M059J (cell line): ENCODE measurements at places on chromosomes 5 and 9.

DNA sequence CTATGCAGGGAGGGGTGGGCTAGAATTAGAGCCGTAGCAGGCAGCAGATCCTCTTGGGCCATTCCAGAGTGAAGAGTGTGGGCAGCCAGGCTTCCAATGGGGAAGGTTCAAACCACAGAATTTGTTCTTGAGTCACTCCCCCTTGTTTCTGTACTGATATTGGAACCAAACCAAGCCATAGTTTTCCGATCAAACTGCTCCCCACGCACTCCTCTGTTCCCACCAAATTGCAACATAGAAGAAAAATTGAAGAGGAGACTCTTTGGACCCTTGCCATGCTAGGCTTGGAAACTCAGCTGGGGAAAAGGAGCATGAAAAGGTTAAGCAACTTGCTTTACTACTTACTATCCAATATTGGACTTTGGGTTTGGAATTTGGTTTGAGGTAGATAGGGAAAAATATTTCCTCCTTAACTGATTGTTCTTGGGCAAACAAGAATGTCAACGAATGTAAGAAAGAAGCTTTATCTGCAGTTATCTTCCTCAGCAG is 165.8 kb upstream of the NR3C1 start:
- DNase-seq, result no peak

DNA sequence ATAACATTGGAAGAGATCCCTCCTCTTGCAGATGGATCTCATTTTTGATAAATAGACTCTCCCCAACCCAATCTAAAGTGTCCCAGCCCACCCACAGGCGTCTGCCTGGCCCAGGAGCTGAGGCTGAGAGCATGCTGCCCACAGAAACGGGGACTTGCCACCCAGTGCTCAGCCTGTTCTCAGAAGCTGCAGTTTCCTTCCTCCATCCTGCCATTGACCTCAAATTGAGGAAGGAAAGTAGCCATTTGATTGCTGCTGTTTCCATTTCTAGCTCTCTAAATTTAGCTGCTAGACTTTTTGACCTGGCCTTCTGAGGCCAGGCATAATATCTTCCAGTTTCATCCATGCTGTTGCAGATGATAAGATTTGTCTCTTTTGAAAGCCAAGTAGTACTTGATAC is 31.1 kb upstream of the FRMD3 start:
- no peak for DNase-seq

- DNase-seq, result no peak
Measured at GRCh38 chr9:7909537-7909936, 110.0 kb upstream of the DMAC1 start.

GRCh38 chr9:96394832-96395496 is 11.5 kb upstream of the SLC35D2 start:
- no peak for DNase-seq

DNA sequence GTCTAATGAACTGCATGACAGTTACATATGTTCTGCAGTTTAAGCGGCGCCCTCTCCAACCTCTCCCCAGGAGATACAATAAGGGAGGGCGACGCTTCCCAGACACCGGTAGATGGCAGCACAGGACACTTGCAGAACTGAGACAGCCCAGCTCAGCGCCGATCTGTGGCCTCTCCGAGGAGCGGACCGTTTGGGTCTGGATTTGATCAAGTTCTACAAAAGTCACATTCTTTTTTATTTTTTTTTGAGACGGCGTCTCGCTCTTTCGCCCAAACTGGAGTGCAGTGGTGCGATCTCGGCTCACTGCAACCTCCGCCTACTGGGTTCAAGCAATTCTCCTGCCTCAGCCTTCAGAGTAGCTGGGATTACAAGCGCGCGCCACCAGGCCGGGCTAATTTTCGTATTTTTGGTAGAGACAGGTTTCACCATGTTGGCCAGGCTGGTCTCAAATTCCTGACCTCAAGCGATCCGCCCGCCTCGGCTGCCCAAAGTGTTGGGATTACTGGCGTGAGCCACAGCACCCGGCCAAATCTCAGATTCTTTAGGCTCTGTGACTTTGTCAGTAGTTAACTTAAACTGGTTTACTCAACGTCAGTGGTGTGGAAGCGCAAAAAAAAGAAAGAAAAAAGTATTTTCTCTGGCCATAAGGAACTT is 1.4 kb upstream of the ATOSB start:
- peak; percentile 95 for DNase-seq

DNA sequence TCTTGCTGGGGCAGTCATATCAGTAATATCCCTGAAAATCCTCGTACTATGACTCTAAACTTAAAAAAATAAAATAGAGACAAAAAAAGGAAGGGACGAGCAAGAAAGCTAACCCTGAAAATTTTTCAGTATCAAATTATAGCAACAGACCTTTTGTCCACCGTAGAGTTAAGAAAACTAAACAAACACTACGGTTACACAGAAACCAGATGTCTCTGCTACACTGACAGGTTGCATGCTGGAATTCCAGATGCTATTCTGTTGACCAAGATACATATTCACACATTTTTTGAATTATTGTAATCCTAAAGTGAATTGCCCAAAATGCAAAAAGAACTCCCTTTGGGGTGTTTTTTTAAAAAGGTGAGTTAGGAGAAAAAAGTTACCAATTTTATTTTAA is 66.9 kb upstream of the SELENOP start:
- no peak for DNase-seq

GRCh38 chr5:132459031-132459982 is 31.3 kb downstream of the IRF1 start:
- peak; percentile 95 for DNase-seq

- DNase-seq, result no peak
Measured at GRCh38 chr5:67561151-67561932, 364.7 kb upstream of the CD180 start.

- peak; percentile 30 for DNase-seq
Measured at GRCh38 chr5:147482706-147483180, 27.1 kb downstream of the DPYSL3 start.

- peak; percentile 80 for DNase-seq
Measured at GRCh38 chr9:20593537-20593936, 28.8 kb downstream of the MLLT3 start.

DNA sequence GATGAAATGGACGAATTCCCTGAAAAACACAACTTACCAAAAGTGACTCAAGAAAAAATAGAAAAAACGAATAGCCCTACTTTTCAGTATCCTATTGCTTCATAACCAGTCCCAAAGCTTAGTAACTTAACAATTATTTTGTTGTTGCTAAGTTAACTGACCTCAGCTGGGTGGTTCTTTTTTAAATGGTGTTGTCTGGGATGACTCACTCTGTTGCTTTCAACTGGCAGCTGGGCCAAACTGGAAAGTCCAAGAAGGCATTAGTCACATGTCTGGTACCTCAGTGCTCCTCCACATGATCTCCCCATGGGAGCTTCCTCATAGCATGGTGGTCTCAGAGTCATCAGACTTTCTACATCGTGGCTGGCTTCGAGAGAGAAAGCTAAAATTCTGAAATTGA is 47.8 kb upstream of the ADAMTS2 start:
- DNase-seq, result peak; percentile 59

DNA sequence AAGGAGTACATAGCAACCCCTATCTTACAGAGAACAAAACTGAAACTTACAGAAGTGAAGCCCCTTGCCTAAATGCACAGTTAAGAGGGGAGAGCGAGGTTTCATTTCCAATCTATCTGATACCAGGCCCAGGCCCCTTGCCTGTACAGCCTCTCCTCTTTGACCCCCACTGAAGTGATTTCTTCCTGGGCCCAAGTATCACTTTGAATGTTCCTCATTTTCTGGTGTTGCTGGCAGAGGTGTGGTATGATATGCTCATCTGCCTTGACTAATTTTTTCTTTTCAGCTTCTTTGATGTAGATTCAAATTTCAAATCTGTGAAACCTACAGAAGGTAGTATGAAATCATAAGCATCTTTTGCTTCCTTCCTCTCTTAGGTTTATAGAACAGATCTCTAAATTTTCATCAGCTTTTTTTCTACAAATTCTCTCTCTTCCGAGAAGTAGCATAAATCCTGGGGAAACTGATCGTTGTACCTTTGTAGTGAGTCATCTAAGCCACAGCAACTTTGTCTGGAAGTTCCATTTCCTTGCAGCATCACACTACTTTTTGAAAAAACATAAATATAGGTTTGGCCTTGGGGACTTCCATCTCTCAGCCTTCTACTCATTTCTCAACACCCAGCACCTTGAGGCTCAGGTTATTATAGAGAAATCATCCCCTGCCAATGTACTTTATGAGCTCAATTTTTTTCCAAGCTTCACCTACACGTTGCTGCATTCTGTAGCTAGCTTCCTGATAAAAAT is 402.4 kb upstream of the PTGER4 start:
- DNase-seq, result peak; percentile 10

DNA sequence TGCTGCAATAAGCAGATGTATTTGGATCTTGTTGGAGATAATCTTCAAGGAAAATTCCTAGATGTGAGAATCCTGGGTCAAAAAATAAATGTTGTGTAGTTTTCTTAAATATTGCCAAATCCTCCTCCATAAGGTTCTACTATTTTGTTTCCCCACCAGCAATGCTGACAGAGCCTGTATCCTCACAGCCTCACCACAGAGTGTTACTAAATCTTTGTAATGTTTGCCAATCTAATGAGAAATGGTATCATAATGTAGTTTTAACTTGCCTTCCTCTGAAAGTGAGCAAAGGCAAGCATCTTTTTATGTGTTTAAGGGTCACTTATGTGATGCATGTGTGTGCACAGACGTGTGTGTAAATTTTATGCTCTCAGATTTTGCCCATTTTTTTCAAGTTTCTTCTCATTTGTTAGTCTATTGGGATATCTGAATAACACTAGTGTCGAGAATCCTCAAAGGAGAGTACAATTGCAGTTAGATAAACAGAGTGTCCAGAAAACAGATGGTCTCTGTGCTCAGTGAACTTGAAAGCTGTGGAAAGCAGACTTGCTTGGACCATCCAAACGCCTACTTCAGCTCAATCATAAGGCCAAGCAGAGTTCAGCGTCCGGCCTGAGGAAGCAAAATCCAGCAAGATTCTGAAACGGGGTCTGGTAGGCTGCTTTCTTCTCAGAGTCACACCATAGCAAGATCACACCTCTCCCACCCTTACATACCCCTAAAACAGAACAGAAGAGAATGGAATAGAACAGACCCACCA is 35.7 kb upstream of the UGT3A1 start:
- DNase-seq, result no peak

- DNase-seq, result no peak
Measured at GRCh38 chr5:35543408-35543807, 74.3 kb upstream of the SPEF2 start.

DNA sequence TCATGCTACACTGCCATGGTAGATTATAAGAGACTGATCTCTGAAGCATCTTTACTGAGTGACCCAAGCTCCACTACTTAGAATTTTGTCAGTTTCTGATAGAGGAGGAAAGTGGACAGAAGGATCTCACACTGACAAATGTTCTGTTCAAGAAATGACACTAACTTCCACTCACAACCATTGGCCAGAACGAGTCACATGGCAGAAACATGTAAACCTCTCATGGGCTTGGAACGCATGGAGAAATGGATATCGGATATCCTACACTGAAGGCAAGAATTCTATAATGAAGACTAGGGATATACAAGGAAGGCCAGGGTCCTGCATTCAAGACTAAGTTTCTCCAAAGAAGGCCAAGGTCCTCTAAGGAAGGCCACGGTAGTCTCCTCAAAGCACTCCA is 31.1 kb downstream of the EGFLAM start:
- DNase-seq, result no peak

GRCh38 chr5:56490971-56491468 is 257.9 kb upstream of the ANKRD55 start:
- no peak for DNase-seq

GRCh38 chr9:91071184-91071990 is 269.8 kb downstream of the SYK start:
- peak; percentile 87 for DNase-seq

GRCh38 chr9:35508069-35508468 is 18.2 kb downstream of the RUSC2 start:
- no peak for DNase-seq

DNA sequence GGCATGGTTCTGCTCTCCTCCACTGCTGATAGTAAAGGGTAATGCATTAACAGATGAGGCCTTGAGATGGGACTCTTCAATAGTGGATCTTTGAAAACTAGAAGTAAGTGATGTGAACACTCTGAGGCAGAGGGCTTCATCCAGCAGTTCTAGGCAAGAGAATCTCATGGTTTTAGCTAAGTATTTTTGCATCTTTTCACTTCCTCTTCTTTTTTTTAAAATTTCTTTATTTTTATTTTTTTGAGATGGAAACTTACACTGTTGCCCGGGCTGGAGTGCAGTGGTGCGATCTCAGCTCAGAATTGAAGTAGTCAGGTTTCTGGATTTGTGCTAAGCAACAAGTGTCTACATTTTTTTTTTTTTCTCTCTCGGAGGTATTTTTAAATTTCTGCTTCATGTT is 101.9 kb downstream of the MTRR start:
- DNase-seq, result no peak

- DNase-seq, result no peak
Measured at GRCh38 chr9:109278848-109279247, 42.0 kb downstream of the EPB41L4B start.

DNA sequence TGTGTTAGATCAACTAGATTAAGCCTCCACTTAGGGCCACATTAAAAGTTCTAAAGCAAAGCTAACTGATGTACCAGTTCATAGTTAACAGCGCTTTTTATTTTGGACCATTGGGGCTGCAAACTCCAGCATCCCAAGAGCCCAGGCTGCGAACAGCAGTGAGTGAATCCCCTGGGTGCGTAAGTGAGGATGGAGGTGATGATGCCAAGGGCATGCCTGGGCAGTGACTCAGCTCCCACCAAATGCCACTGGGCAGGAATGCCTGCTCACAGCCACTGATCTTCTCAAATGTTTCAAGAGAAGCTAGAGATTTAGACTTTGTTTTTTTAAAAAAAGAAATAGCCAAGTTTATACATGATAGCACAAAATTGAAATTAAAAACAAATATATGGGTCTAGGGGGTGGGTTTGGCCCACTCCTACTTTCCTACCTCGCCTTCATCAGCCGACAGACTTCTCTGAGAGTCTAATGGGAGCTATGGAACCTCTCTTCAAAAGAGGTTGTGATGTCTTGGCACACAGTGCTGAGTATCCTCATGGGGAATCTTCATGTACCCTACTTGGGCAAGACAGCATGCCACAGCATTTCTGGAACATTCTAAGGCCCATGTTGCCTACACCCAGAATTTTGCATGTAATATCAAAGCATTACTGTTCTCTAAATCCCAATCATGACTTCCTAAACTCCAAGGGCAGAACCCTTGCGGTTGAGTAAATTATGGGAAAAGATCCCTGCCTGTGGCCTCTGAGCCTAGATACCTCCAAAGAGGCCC is 398.1 kb downstream of the EBF1 start:
- DNase-seq, result peak; percentile 86

GRCh38 chr5:37121465-37121864 is 127.7 kb downstream of the CPLANE1 start:
- DNase-seq, result no peak

DNA sequence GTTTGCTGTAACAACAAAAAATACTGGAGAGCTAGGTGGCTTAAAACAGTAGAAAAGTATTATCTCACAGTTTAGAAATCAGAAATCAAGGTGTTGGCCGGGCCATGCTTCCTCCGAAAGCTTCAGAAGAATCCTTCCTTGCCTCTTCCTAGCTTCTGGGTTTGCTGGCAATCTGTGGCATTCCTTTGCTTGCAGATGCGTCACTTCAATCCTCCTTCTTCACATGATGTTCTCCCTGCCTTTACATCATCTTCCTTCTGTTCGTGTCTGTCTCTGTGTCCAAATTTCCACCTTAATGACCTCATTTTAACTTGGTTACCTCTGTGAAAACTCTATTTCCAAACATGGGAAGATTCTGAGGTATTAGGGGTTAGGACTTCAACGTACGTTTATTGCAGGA is 90.4 kb upstream of the CHD1 start:
- DNase-seq, result no peak
